ENCODE measurements at places on chromosomes 5 and 9.

GRCh38 chr9:137237759-137238726 lies 3.0 kb upstream of the TUBB4B start:
- peak; percentile 20 for DNase-seq

GRCh38 chr5:18461766-18462165 lies 827.5 kb downstream of the TAF11L14 start:
- no peak for DNase-seq

- no peak for DNase-seq
Measured at GRCh38 chr9:37283730-37284325, 138.7 kb upstream of the GRHPR start.

DNA sequence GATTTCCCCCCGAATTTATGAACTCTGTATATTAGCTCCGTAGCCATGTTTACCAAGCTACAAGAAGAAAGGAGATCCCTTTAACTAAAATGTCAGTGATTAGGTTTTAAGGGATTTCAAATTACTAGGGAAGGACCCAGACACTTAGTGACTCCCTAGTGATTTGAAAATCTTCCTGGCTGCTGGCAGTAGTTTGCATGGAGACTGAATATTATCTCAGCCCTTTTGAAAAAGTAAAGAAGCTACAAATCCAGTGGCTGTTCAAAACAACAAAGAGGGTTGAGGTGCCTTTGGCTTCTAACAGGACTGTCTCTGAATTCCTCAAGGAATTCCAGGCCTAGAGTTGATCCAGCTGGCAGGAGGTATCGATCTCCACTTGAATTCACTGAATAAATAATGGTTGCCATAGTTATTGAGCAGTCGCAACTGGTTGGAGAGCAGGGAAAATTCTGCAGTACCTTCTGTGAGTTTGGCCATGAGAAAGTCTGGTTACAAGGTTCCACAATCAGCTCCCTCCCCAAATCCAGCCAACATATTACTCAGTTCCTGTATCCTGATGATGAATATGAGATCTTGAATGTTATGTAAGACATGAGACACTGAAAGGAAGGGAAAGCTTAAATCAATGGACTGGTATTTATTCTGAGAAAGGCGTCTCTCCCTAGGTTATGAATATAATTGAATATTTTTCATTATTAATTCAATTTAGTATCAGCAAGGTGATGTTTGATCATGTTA lies 37.7 kb downstream of the NR4A3 start:
- DNase-seq = no peak

DNA sequence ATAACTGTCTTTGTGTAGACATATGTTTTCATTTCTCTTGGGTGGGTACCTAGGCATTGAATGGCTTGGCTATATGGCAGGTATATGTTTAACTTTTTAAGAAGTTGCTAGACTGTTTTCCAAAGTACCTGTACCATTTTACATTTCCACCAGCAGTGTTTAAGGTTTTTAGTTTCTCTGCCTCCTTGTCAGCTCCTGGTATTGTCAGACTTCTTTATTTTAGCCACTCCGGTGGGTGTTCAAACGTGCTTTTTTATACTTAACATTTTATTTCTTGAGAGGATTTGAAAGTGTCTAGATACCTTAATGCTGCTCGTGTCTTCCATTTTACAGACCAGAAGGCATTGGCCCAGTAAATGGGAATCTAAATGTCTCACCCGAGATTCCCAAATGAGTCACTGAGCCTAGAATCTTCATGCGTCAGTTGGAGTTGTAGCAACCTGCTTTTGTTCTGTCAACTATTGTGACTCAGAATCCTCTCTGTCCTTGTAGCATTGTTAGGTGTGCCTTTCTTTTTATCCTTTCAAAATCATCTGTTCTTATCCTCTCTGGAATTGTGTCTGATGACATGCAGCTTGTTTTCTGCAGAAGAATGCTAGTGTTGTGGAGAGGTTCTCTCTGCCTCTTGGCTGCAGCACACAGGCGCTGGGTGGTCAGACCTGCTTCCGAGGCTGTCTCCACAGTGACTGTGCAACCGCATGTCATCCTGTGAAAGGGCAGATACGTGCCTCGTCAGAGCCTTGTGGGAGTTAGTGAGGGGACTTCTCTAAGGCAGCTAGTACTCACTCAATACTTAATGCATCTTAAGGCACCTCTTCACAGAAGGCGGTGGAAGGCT lies 291.8 kb downstream of the AOPEP start:
- no peak for DNase-seq

DNA sequence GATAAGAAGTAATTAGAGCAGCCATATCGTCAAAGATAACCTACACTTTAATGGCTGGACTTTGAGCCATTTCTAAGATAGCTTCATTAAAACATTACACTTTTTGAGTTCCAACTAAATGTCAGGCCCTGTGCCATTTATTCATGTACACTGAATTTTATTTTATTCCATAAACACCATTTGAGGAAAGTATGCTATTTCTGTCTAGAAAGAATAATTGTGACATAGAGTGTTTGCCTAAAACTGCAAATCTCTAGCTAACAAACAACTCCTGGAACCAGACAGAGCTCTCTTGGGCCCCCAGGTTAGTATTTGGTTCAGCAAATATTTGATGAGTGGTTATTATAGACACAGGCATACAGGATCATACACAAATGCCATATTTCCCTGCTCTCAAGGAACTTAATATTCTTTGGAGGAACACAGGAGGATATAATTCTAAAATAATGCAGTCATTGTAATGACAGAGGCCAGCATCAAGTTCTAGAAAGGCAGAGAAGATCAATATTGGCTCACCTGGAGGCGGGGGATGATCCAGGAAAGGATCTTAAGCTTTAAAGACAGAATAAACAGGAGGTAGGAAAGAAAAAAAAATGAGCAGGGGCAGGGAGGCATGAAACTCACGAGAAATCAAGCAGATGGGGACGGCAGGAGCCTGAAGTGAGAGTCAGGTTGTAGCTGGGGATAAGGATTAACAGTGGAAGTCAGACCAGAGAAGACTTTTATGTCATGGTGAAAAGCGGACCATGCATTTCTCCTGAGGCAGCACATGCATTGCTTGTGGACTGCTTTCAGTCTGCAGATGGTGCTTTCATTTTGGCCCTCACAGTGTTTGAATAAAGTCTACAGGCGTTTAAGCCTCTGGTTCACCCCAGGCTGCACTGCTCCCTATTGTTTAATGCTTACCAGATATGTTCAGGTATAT lies 127.7 kb downstream of the GCNT1 start:
- peak; percentile 17 for DNase-seq

DNA sequence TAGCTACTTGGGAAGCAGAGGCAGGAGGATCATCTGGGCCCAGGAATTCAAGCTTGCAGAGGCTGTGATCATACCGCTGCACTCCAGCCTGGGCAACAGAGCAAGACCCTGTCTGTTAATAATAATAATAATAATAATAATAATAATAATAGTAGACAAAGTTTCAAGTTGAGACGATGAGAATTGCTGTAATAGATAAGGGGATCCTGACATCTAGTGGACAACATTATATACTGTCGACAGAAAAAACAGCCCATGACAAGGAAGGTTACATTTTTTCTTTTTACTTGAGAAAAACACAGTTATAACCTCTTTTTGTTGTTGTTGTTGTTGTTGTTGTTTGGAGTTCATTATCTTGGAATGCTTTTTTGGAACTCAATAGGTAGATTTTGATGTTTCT lies 35.3 kb downstream of the NDFIP1 start:
- no peak for DNase-seq

DNA sequence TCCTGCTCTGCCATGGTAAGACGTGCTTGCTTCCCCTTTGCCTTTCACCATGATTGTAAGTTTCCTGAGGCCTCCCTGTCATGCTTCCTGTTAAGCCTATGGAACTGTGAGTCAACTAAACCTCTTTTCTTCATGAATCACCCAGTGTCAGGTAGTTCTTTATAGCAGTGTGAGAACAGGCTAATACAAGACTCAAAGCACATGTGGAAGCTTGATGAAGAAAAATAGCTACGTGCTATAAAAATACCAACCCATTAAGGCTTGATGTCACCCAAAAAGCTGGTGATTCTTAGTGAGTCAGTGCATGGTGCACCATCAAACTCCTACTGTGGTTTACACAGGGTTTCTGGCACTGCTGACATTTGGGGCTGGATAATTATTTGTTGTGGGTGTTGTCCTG lies 332.2 kb downstream of the TMEM167A start:
- DNase-seq = no peak
